ENCODE measurements at places on chromosomes 1 and 21. TPM values are rescaled to one million over a fixed set of nuclear protein-coding genes. Genes with fewer than 3 reads are reported as not detected.

C1orf94 gene
- total RNA-seq: not detected

PCNX2 gene
- 0.34 TPM for total RNA-seq

AGO4 gene
- 25.1 TPM for total RNA-seq

TEDDM1 gene
- not detected for total RNA-seq

RNASEL gene
- 3.2 TPM for total RNA-seq

RPE65 gene
- not detected for total RNA-seq

DNA sequence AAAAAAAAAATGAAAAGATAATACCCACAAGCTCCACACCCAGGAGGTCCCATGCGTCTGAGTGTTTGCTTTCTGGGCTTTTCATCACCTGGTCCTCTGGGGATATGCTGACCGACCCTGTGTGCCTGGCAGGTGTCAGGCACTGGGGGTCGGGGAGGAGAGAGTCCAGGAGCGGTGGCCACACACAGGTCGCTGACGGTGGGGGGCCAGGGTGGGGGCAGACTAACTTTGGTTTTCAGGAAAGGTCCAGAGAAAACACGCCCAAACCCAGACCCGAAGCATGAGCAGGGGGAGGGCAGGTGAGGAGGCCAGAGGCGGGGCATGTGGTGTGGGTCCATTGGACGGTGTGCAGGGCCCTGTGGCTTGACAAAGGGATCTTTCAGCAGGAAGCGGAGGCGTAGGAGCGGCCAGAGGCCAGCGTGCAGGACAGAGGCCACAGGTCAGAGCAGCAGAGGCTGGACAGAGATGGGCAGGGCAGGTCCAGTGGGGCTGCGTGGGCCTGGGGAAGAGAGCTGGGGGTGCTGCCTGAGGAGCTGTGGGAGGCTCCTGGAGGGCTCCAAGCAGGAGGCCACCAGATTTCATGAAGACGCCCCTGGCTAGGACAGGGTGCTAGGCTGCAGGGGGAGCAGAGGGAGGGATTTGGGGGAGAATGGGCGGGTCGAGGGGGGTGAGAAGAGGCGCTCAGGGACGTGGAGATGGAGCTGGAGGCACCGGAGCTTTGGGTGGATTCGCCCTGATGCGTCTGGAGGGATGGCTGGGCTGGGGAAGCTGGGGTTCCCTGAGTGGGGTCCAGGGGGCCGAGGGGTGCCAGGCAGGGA, 15.8 kb downstream of the RNF223 start:
- DNase-seq: no peak

DNA sequence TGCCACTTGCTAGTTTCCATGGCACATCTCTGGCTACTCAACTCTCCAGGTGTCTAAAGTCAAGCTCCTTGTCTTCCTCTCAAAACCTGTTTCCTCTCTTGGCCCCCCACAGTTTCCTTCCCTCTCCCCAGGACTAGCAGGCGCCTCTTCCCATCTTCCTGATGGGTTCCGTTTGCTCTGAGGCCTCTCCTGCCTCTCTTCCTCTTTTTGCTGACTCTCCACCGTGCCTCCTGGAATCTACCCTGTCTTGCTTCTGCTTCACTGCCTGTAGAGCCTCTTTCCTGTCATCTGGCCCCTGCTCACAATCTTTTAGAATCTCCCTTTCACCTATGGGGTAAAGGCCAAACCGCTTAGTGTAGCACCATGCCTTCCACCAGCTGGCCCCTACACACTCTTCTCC, 21.8 kb upstream of the LHX4 start:
- no peak for DNase-seq

DNA sequence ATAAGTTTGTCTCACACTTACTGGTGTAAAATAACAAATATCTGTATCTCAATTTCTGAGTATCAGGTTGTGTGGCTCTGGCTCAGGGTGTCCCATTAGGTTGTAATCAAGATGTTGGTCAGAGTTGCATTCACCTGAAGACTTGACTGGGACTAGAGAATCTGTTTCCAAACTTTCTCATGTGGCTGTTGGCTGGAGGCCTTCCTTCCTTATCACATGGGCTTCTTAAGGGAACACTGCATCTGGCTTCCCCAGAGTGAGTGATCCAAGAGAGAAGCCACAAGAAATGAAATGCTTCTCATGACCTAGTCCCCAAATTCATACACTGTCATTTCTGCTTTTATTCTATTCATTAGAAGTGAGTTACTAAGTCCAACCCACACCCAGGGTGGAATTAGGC, 568.4 kb upstream of the CAMK1G start:
- DNase-seq: no peak

GRCh38 chr1:100622037-100622436, 84.1 kb downstream of the GPR88 start:
- no peak for DNase-seq

DNA sequence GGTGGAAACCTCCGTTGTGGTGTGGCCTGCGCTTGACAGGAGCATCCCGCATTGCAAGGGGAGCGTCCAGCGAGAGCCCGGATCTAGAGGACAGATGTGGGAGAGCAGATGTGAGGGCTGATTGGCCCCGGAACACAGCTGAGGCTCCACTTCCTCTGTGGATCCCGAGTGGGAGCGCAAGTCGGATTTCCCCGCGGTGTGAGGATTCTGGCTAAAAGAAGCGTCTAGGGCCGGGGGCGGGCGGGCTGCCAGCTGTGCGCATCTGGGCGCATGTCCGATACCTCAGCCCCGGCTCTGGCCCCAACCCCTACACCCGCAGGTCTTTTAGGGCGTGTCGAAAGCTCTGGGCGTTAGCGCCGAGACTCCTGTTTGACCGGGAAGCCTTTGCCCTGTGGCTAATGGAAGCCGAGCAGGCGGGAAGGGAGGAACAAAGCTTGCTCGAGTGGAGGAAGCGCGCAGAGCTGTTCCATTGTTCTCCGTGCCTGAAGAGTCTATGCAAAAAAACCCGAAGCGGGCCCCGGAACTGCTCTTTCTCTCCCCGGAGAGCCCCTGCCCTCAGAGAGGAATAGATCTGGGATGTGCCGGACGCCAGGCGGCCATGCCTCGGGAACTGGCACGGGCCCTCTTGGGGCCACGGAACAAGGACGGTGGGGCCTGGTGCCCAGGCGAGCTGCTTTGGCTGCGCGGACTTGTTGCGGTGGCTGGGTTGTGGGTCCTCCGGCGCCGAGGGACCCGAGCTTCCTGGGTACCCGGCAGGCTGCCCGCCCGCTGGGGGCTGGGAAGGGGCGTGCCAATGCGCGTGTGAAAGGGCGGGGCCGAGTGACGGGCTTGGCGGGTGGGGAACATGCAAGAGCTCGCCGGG, 111.1 kb downstream of the NAV1 start:
- DNase-seq: peak; percentile 44

- no peak for DNase-seq
Observed at GRCh38 chr1:30412241-30413110, 310.9 kb downstream of the MATN1 start.

DNA sequence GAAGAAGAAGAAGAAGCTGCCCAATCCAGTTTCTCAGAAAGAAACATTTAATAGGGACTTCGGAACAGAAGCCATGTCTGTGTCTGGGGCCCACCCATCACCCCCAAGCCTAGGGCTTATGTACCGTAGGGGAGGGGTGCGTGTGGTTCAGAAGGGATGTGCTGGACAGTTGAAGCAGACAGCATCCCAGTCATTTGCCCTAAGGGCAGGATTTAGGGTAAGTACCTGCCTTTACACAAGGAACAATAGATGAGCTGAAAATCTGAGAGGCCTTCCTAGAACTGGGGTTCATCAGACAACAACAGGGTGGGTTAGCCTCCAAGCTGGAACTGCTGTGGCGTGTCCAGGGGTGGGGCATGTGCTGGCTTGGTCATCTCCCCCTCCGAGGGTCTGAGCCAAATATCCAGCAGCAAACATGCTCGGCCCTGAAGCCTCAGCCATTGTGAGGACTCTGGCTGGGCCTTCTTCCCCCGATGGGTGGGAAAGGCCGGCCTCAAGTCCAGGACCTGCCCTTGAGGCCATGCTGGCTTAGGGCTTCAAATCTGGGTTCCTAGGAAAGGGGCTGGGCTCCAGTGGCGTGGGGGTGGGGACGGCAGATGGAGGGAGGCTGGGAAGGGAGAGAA, 12.1 kb downstream of the CSTB start:
- no peak for DNase-seq

DNA sequence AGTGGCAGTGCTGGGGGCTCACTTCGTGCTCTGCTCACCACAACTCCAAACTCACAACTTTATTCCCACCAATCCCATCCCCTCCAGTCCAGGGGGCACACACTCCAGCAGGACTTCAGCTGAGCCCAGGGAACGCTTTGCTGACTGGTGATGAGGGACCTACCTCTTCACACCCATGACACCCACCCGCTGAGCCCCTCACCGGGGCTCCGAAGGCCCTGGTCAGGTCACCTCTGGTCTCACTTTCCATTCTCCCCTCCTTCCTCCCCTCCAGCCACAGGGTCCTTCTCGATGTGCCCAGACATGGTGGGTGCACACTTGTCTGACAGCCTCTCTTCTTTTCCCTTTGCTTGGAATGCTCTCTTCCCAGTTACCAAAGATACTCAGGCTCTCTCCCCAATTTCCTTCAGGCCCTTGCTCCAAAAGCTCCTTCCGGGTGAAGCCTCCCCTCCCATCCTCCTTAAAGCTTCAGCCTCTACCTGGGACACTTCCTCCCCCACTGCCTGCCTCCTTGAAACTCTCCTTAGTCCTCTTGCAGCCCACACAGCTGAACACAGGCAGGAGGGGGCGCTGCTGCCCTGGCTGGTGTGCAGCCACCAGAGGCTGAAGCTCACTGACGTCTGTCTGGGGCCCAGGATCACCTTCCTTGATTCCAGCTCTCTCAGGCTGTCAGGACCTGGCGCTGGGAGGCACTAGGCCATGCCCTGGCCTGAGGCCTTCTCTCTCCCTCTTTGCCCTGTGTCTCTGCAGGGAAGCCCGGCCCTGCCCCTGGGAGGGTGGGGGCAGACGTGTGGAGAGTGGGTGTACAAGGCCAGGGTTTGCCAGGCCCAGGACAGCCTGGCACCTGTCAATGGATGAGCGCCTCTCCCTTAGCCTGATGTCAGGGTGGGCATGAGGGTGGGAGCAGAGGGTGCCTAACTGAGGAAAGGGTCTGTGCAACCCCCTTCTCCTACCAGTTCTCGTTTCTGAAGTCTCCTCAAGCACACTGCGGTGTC, 1.6 kb downstream of the KCNE1 start:
- DNase-seq: peak; percentile 38

DNA sequence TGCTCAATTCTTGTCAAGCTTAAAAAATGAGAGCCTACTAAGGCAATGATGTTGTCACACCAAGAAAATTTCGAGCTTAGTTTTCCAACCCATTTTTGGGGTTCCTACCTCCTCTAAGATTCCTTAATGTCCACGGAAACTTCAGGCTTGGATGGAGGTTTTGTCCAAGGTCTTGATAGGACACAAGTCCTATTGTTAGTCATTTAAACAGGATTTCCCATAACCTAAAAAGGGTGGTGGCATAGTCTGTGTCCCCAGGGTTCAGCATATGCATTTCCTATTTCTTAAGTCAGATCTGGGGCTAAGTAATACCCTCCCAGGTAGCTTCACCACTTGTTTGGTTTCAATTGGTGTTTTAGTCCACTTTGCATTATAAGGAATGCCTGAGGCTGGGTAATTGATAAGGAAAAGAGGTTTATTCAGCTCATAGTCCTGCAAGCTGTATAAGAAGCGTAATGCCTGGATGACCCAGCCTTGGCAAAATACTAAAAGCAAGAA, 10.9 kb upstream of the PADI2 start:
- no peak for DNase-seq

DNA sequence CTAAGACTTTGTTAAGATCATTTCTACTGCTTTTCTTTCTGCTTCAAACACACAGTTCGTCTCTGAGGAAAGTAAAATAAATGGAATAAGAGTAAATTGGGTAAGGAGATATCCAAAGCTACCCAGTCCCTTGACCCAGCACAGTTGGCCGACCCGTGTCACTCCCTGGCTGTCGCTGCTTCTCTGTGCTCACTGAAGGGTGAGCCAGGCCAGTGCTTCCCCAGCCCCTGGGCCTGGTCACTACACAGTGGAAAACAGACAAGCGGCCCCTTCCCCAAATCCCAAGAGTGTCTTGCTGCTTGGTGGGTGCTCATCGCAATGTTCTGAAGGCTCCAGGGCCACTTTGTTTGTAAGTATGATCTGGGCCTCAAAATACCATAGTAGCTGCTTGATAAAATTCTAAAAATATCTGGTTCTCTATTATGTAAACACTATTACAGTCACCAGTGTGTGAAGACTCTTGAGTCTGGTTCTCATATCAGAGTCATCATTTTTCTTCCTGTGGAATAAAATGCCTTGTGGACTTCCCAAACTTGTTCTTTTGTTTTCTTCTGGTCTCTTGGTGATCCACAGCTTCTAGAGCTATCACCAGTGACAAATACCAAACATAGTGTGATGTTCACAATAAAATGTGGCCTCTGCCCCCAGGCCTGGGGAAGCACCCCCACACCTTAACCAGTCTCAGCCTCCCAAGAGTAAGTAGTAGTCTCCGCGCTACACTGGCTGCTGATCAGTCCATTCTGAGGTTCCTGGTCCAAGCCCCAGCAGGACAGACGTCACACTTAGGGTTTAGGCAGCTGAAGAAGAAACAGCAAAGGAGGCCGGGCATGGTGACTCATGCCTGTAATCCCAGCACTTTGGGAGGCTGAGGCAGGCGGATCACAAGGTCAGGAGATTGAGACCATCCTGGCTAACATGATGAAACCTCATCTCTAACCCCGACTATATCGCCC, 106.2 kb downstream of the DHRS3 start:
- DNase-seq: no peak

DNA sequence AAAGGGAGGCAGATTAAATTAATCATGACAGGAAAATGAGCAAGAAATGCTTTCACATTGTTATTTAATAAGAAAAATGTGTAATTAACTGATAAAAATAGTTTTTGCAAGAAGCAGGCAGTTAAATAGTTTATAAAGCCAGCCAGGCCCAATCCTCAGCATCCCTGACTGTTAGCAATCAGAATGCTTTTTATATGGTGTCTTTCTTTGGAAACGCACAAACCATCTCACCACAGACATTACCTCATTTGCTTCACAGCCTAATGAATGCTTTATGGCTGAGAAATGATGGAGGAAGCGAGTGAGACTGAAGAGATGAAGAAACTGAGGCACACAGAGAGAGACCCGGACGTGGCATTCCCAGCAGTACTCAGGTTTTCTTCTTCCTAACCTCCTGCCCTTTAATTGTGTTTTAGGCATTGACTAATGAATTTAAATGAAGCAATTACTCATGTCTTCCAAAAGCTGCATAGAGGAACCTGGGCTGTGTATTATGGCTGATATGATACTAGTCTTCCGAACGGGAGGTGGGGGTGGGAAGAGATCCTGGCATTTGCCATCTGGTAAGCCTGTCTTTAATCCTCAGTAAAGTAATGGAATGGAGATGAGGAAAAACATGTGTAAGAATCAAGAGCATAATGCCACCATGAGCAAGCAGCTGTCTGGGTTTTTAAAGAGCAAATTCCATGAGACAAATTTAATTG, 116.1 kb upstream of the LMO4 start:
- DNase-seq: no peak

DNA sequence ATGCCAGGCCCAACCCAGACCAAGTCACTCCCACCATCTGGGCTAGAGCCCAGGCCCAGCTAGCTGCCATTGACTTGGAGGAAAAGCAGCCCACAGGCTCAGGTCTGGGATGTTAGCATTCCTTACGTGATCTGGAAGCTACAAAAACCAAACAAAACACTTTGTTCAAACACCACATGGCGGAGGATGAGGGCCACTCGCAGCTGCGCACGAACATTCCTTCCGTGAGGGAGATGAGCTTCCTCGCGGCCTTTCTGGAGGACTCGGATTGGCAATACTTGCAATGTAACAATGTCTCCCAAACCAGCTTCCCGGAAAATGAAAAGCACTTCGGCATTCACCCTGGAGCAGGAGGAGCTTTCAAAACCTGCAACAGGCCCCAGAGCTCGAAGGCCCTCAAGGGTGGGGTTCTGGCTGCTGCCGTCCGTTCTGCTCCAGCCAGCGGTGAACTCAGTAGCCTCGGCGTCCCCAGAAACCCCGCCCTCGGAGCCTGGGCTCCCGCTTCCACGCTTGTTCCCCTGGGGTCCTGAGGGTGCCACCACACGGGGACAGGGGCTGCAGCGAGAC, 40.5 kb downstream of the COL6A1 start:
- peak; percentile 37 for DNase-seq

Data from gastrocnemius medialis (tissue), 4 donors.